ENCODE measurements at places on chromosomes 3 and 15. TPM values are rescaled to one million over a fixed set of nuclear protein-coding genes. Genes with fewer than 3 reads are reported as not detected.

Gene TTLL13
- not detected for total RNA-seq

Gene RYR3
- 2.6 TPM for total RNA-seq

Gene IRAK2
- 0.14 TPM for total RNA-seq

Gene SLC38A3
- total RNA-seq = 8.2 TPM

Gene SKOR1
- 0.37 TPM for total RNA-seq

Gene CHRD
- total RNA-seq = 5.2 TPM

Gene MORC1
- not detected for total RNA-seq

Gene SCAANT1
- not detected for total RNA-seq

Gene ARNT2
- 7.5 TPM for total RNA-seq

Gene MYD88
- 18.8 TPM for total RNA-seq

Gene GOLGA8G
- total RNA-seq = not detected

Gene COL8A1
- 3.3 TPM for total RNA-seq

Gene IQCF5
- not detected for total RNA-seq

Measured in endodermal cell (in vitro differentiated cells).